ENCODE measurements at places on chromosomes 11 and 22.

GRCh38 chr11:103420593-103420992, 311.4 kb downstream of the DYNC2H1 start:
- no peak for DNase-seq

DNA sequence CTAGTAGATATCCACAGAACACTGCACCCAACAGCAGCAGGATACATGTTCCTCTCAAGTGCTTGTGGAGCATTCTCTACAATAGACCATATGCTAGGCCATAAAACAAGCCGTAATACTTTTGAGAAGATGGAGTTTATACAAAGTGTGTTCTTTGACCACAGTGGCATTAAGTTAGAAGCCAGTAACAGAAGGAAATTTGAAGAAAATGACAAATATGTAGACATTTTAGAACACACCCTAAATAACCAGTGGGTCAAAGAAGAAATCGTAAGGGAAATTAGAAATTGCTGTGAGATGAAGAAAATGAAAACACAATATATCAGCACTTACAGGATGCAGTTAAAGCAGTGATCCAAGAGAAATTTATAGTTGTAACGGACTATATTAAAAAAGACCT, 163.4 kb downstream of the TBC1D22A start:
- no peak for DNase-seq

DNA sequence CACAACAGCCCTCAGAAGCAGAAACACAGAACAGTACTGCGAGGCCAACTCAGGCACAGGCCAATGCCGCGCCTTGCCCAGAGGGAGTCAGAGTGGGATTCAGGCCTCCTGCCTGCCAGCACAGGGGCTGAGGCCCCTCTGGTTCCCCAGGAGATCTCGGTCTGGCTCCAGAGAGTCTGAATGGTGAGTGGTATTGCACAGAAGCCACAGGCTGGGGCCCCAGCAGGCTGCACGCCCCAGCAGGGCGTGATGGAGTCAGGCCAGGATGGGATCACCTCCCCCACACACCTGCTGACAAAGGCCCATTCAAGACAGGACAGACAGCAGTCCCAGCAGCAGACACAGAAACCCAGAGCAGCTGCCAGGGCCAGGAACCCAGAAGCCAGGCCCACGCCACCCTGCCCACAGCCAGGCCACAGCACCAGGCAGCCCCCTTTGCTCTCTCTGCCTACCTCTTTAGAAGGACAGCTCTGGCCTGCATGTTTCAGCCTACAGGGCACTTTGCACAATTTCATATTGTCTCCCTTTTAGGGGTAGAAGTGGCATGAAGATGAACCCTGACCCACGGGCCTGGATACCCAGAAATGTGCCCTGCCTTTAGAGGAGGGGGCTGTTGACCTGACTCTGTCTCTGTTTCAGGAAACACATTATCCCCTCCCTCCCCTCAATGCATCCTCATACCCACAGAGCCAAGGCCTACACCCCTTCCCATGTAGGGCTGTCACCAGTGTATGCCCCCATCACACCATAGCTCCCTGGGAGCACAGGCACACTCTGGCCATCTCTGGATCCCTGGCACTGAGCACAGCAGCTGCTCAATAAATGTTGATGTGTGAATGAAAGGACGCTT, 6.1 kb downstream of the FXYD6 start:
- DNase-seq = no peak

GRCh38 chr22:44191036-44191454, 10.3 kb downstream of the PARVG start:
- no peak for DNase-seq

GRCh38 chr22:39401301-39401631, 1.7 kb downstream of the TAB1 start:
- DNase-seq = no peak

DNA sequence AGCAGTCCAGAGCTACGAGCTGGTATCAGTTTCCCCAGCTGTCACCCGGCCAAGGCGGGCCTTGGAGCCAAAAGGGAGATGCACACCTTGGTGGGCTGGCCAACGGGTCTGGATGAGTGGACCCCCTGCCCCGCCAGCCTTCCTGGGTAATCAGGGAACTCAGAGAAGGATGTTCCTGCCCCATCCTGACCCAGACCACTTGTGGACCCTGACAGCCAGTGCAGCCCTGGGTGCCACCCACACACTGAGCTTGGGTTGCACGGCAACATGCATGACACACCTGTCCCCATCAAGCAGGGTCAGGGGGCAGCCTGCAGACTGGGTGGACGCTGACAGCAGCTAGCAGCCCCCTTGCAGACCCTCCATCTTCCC, 8.6 kb downstream of the SLC25A1 start:
- no peak for DNase-seq

- no peak for DNase-seq
Measured at GRCh38 chr11:7467652-7468051, 17.7 kb upstream of the OLFML1 start.

DNA sequence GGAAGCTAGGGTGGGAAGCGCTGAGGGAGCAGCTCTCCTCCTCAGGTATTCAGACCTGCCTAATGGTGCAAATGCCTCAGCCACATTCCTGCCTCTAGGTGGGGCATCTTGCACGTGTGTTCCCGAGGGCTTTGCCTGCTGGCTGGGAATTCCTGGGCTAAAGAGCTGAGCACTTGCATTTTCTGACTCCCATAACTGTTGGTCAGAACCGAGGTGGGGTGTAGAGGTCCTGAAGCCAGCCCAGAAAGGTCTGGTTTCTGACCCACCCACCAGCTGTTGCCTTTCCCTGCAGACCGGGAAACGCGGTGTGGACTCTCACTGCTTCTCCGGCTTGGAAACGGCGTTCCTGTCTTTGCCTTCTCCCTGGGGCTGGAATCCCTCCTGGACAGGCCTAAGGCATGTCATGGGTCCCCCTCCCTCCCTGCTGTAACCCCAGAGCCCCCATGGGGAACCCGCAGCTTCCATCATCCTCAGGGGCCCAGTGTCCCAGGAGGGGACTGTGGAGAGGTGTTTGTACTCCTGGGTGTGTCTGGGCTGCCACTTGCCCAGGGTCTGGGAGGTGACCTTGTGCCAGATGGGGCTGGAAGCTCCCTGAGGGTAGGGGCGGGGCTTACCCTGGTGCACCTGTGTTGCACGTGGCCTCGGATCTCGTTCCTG, 24.0 kb upstream of the SMIM38 start:
- no peak for DNase-seq

- DNase-seq = no peak
Measured at GRCh38 chr11:75141166-75141565, 9.7 kb upstream of the SLCO2B1 start.

GRCh38 chr11:100970283-100971164, 159.1 kb downstream of the PGR start:
- no peak for DNase-seq

DNA sequence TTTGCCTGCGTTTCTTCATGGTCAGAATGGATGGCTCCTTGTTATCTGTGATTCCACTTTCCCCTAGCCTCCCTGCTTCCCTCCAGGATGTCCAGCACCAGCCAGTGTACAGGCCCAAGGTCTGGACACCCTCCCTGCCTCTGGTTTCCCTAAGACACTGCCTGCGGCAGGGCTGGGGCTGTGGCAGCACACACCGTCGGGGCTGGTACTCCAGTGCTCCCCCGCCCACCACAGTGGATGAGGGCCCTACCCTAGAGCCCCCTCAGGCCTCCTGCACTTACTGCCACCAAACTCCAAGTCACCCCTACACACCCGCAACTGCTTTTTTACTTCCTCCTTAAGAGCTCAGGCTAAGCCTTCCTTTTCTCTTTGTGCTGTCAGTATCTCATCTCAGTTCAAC, 28.9 kb downstream of the ZNF214 start:
- DNase-seq = no peak

GRCh38 chr22:36304429-36304828, 51.5 kb downstream of the APOL1 start:
- no peak for DNase-seq

GRCh38 chr11:124658986-124659385, 14.6 kb downstream of the SIAE start:
- DNase-seq = no peak

GRCh38 chr11:74280494-74280893, 30.9 kb downstream of the P4HA3 start:
- no peak for DNase-seq

DNA sequence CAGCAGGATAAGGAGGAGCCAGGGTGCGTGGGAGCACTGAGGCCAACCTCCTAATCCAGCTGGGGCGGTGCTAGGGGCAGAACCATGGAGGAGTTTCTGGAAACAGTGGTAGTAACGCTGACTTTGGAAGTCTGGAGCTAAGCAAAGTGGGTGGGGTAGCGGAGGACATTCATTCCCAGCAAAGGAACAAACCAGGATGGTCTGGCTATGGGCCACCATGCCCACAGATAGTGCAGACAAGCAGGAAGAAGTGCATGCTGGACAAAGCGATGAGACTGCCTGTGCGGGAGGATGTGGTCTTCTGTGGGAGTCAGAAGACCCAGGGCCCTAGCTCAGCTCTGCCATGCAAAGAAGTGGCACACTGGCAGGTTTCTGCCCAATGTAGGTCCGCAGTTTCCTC, 71.6 kb upstream of the CSNK2A3 start:
- DNase-seq = no peak

- no peak for DNase-seq
Measured at GRCh38 chr22:38865201-38866023, 6.6 kb downstream of the CBX6 start.

All from psoas muscle (tissue), 8 donors.